ENCODE measurements at places on chromosomes 7 and 10. TPM values are rescaled to one million over a fixed set of nuclear protein-coding genes. Genes with fewer than 3 reads are reported as not detected.
A peak's percentile ranks its signal among the peaks of the same experiment; 100 is the strongest.

GRCh38 chr10:132506711-132507408 lies 30.7 kb upstream of the INPP5A start:
- peak; percentile 28 for DNase-seq
- no peaks in the 10 kb centered on the region for H3K36me3 ChIP-seq
- H3K4me1 ChIP-seq = no peaks in the 10 kb centered on the region
- H3K27me3 ChIP-seq = no peaks in the 10 kb centered on the region

- H3K36me3 ChIP-seq = no peaks in the 10 kb centered on the region
- no peaks in the 10 kb centered on the region for H3K27me3 ChIP-seq
- H3K4me3 ChIP-seq = no peak overlapping the region
- no peaks in the 10 kb centered on the region for H3K4me1 ChIP-seq
- no peak for DNase-seq
- no peak overlapping the region for H3K27ac ChIP-seq
Observed at GRCh38 chr7:131254211-131254610, 73.5 kb upstream of the MKLN1 start.

DNA sequence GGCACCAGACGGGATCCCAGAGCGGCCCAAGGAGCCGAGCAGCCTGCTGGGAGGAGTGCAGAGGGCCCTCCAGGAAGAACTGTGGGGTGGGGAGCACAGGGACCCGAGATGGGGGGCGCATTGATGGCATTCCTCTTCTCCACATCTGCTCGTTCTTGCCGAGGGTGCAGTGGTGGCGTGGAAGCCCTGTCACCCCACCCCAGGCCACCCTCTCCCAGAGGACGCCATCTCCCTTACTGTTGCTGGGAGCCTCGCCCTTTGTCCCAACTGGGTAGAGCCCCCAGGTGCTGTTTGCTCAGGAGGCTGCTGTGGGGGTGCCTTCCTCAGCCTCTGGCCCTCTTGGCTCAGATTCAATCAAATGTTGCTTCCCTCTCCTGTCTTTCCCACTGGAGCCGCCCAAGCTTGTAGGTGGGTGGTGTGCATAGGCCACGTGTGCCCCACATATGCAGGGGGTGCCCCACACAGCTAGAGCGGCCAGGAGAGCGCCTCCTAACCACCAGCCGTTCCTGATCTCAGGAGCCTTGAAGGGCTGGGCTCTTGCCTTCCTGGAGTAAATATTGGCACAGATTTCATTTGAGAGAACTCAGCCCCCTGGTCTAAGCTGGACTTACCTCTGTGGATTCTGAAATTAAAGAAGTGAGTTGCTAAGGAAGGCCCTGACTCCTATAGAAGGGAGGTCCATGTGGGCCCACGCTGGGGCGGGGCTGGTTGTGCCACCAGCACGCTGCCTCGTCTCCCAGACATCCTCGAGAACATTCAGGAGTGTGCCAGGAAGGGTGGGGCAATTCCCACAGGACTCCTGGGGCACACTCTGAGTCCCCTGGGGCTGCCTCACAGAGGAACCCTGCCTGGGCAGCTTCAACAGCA lies 39.2 kb downstream of the ZNF467 start:
- H3K27ac ChIP-seq = no peak overlapping the region
- no peaks in the 10 kb centered on the region for H3K36me3 ChIP-seq

DNA sequence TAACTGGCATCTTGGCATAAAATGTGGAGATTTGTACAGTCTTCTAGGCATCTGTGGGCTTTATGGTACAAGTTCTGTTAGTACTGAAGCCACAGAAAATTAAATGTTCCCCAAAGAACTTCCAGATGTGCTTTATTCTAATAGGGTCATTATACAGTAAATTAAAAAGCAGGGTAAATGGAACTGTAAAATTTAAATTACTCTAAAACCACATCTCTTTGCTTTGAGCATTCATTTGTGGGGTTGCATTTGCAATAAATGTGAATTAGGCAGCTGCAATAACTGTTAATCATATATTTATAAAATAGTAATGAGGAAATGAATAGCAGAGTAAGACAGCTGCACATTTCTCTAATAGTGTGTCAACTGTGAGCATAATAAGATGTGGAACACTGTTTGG lies 151.5 kb downstream of the BUB3 start:
- H3K27me3 ChIP-seq = no peaks in the 10 kb centered on the region
- no peaks in the 10 kb centered on the region for H3K36me3 ChIP-seq
- H3K4me1 ChIP-seq = no peaks in the 10 kb centered on the region
- H3K27ac ChIP-seq = no peak overlapping the region

DNA sequence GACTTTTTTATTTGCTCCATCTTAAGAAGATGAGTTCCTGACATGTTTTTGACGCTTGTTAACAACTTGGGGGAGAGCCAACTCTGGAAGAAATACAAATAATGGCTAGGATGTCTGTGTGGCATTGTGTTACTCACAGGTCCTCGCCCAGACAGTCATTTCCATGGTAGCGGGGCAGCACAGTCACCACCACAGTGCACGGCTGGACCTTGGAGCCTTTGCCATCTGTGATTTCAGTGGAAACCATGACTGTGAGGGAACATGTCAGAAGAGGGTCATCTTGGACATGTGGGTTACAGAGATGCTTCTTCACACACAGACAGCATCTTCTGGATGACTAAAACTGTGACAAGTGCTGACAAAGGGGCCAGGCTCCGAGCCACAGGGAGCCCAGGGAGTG lies 74.5 kb downstream of the PKD1L1 start:
- no peaks in the 10 kb centered on the region for H3K27me3 ChIP-seq
- DNase-seq = no peak
- H3K36me3 ChIP-seq = no peaks in the 10 kb centered on the region
- no peaks in the 10 kb centered on the region for H3K4me1 ChIP-seq
- H3K27ac ChIP-seq = no peak overlapping the region
- no peak overlapping the region for H3K4me3 ChIP-seq

GRCh38 chr7:2856388-2857169 lies 12.5 kb upstream of the GNA12 start:
- H3K36me3 ChIP-seq = no peaks in the 10 kb centered on the region
- H3K4me1 ChIP-seq = peaks cover 3% of the 10 kb centered on the region
- H3K4me3 ChIP-seq = no peak overlapping the region
- no peak for DNase-seq
- H3K27ac ChIP-seq = peak overlapping the region; percentile 30

DNA sequence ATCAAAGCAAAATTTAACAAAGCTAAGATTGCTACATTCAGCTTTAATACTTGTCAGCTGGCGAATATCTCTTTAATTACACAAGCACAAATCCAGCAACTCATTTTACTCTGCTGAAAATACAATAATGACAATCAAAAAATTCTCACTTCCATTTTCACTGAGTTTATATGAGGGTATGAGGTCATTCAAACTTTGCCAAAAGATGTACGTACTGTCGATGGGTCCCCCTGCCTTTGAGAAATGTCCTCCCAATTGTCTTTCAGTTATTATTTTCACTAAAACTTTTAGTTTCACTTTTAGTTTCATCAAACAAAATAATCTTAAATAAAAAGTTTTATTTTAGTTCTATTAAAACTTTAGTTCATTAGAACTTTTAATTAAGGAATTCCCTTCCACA lies 159.5 kb upstream of the WDR11 start:
- no peak overlapping the region for H3K4me3 ChIP-seq
- no peak for DNase-seq
- H3K27me3 ChIP-seq = no peaks in the 10 kb centered on the region
- no peaks in the 10 kb centered on the region for H3K4me1 ChIP-seq
- no peak overlapping the region for H3K27ac ChIP-seq

- peaks cover 16% of the 10 kb centered on the region for H3K4me1 ChIP-seq
- no peak for DNase-seq
- H3K27me3 ChIP-seq = no peaks in the 10 kb centered on the region
- no peaks in the 10 kb centered on the region for H3K36me3 ChIP-seq
Observed at GRCh38 chr10:102624094-102624493, 20.2 kb upstream of the TRIM8 start.

SLC18A3 gene
- total RNA-seq = not detected

GIMAP4 gene
- total RNA-seq = 0.33 TPM

CALHM1 gene
- 0.07 TPM for total RNA-seq

TFPI2 gene
- total RNA-seq = 2.7 TPM

Measured in endodermal cell (in vitro differentiated cells).